Tibial artery (tissue), 4 donors: ENCODE measurements at places on chromosomes 3 and 15.

DNA sequence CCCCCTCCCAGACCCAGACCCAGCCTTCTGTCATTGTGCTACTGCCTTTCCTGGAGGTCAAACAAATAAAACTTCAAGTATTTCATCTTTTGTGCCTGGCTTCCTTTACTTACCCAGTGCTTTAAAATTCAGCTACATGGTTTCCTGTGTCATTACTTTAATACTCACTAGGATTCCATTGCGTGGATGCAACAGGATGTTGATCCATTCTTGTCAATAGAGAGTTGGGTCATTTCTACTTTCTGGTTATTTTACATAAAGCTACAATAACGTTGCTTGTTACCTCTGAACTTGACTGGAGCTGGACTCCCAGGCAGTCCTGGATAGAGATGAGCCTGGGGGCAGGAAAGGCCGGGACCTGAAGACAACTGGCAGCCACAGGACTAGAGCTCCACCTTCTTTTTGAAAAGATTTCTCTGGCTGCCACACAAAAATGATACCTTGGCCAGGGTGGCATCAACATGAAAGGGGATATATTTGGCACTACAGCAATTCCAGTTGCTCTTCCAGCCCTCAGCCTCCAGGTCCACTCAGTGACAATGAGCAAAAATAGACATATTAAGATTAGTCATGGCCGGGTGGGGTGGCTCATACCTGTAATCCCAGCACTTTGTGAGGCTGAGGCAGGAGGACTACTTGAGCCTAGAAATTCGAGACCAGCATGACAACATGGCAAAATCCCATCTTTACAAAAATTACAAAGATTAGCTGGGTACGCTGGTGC is 23.3 kb upstream of the HEG1 start:
- DNase-seq: no peak

DNA sequence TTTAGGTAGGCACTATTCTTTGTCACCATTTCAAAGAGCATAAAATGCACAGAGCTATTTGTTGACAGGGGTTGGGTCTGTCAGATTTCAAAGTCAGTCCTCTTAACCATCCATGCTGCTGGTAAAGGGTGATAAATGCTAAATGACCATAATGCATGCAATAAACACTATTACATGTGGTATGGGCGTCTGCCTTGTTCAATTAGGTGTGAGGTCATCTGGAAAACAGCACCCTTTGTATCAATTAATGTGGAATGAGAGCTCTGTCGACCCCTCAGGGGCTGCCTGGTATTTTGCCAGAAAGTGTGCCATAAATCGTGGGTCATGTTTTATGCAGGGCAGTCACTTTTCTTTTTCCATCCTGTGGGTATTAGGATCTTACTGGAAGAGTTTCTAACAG is 235.6 kb downstream of the SV2B start:
- no peak for DNase-seq

- DNase-seq: no peak
Observed at GRCh38 chr3:46690798-46691197, 2.7 kb downstream of the ALS2CL start.

DNA sequence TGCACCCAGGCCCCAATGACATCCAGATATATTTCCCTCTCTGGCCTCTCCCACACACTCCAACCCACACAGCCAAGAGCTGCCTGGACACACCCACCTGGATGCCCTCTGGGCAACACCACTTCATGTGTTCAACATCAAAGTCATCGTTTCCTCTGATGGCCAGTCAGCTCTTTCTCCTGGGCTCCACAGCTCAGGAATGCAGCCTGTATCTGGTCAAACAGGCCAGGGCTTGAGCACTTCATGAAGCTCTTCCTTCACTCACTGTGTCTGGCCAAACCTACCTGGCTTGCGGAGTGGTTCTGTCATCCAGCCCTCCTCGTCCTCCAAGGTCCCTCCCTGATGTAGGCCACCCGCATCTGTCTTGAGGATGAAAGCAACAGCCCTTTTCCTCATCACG is 35.8 kb upstream of the SLC6A11 start:
- no peak for DNase-seq

DNA sequence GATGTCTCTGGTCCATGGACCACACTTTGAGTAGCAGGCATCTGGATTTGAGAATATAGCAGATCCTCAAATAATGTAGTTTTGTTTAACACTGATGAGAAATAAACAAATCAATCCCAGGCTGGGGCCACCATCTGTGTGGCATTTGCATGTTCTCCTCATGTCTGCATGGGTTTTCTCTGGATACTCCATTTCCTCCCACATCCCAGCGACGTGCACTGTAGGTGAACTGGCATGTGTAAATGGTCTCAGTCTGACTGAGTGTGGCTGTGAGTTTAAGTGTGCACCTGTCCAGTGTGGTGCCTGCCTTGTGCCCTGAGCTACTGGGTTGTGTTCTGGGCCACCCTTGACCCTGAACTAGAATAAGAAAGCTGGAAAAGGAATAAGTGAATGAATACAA is 66.3 kb upstream of the NANOGP8 start:
- DNase-seq: no peak

GRCh38 chr3:151282921-151283320 is 4.6 kb upstream of the P2RY14 start:
- DNase-seq: no peak

DNA sequence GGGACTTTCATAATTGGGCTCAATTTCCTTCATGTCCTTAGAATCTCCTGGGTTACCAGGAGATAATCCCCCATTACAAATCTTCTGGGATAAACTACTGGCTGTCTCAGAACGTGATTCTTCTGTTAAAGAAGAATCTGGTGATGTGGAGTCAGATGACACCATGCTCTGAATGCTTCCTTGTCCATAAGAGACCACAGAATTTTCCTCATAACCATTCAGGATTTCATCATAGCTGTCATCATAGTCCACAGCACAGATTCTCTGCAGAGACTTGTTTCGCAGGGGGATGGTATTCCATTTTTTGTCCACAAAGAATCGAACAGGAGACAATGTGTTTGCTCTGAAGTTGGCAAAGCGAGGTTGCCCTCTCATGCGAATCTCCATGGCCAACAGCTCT is 109.8 kb upstream of the TSPAN3 start:
- no peak for DNase-seq
